ENCODE measurements at places on chromosomes 3 and 15.

DNA sequence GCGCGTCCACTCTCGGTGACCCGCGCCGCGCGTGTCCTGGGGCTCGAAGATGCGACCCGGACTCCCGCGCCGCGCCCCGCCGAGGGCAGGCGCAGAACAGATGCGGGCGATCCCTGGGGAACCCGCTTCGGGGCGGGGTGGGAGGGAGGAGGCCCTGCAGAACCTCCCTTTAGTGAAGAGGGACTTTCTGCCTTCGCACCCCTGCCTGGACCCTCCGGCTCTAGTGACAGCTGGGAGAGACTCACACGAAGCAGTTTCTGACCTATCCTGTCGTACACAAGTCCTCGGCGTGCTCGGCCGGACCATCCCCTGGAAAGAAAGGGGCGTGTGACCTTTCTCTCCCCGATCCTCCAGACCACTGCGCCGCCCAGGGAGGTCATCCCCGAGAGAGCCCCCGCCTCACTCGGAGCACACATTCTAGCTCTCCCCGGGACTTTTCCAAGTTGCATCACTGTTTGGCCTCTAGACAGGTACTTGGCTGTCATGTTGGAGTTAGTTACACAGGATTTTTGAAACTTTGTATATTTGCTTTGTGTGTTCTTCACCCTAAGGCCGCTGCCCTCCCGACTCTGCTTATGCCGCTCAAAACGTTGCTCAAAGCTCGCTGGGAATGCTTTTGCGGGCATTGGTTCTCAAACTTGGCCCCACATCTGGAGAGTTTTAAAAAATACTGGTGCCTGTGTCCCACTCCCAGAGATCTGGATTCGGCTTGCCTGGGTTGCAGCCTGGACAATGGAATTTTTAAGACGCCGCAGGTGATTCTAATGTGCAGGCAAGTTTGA is 582 bp downstream of the CGNL1 start:
- DNase-seq: peak; percentile 7

DNA sequence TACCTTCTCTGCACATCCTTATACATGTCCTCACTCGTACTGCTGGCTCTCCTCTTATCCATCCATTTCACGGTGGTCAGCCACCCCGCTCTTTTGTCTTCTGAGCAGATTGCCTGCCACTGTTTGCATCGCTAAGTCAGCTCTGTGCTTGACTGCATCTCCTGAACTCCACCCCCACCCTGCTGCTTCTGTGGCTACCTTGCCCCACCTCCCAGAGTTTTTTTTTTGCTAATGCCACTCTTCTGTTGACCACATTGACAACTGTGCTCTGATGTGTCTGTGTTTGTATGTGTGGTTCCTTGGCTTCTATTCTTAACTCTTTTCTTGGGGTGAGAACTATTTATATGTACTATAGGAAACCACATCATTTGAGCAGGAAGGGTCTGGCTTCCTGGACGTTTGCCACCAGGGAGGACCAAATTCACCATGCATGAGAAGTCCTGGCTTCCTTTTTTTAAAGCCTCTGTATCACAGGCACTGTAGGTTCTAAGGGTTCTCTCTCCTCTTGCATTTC is 12.8 kb upstream of the MTMR10 start:
- DNase-seq: no peak

DNA sequence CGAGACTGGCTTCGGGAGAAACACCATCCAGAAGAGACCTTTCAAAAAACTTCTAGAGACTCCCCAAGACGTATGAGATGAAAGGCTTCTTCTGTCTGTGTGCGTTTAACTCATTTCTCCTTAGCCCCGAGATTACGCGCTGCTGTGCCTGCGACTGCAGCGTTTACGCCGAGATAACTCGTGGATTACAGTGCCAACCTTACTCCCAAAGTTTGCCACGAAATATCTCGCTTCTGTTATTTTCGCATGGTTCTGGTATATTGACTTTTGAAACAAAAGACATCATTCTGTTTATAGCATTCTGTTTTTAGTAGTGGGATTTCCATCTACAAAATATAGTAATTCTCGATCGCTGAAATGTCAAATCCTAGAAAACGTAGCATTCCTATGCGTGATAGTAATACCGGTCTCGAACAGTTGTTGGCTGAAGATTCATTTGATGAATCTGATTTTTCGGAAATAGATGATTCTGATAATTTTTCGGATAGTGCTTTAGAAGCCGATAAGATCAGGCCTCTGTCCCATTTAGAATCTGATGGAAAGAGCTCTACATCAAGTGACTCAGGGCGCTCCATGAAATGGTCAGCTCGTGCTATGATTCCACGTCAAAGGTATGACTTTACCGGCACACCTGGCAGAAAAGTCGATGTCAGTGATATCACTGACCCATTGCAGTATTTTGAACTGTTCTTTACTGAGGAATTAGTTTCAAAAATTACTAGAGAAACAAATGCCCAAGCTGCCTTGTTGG is 467 bp downstream of the PGBD4 start:
- DNase-seq: no peak

GRCh38 chr15:60620708-60621107 is 141.8 kb upstream of the ICE2 start:
- DNase-seq: no peak

DNA sequence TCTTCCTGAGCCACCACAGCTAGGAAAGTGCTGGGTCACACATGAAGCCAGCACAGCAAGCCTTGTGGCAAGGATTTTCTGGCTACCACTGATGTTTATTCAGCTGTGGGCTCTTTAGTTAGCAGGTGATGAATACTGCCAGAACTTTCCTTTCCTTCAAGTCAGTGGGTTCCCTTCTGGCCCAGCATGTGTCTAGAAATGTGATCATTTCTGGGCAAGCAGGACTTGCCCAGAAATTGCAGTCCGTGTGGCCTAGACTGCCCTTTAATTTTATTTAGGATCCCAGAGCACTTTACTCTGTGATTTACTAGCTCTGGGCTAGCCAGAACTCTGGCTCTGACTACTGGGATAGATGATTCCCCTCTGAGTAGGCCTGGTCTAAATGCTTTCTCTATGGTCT is 397.5 kb downstream of the ZIC4 start:
- DNase-seq: no peak
